ENCODE measurements at places on chromosomes 5 and 9.

DNA sequence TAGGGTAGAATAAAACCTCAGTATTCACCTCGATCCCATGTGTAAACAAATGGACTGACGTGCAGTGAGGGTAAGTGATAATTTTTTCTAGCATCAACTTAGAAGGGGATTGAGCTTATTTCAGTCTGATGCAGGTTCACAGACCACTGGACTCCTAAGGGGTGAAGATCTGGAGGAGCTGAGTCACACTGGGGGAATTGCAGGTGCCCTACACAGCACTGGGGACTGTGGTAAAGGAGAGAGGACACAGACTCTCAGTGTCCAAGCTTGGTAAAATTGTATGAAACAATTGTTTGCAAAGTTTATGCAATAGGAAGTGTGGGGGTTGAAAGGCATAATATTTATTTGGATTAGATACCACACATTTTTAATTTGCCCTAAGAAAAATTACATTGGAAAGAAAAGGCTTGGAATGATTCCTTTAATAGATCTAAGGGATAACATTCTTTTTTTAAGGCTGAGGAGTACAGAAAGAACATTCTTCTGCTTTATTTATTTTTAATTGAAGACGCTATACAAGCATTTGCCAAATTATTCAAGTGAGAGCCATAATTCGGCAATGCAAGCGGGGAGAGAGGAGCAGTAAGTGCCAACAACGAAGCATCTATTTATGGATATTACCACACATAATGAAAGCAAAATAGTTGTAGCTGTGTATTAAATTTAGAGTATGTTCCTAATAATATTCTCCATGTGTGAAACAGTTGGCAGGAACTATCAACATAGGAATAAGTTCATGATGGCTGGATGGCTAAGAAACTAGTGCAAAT is 766.9 kb upstream of the ADAMTS16 start:
- DNase-seq = no peak

GRCh38 chr5:14806456-14806855 is 65.1 kb downstream of the ANKH start:
- DNase-seq = peak; percentile 88

DNA sequence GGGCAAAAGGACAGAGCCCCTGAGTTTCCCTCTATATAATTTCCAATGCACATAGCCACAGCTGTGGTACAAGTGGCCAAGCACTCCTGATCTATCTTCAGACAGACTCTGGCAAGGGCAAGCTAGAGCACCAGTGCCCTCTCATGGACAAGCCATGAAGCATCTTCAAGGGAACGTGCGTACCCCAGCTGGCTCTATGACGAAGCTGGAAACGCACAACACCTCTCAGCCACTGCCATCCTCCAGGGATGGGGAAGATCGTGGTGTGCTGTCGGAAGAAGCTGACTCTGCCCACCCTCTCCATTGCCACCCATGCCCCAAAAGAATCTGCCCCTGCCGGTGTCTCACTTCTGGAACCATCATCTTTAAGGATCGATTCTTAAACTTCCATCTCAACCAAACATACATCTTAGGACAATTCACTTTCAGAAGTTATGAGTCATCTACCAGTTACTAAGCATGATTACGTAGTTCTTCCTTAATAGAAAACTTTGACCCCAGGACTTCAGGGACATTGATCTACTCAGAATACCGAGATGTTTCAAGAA is 482.9 kb downstream of the AGTPBP1 start:
- DNase-seq = peak; percentile 47

DNA sequence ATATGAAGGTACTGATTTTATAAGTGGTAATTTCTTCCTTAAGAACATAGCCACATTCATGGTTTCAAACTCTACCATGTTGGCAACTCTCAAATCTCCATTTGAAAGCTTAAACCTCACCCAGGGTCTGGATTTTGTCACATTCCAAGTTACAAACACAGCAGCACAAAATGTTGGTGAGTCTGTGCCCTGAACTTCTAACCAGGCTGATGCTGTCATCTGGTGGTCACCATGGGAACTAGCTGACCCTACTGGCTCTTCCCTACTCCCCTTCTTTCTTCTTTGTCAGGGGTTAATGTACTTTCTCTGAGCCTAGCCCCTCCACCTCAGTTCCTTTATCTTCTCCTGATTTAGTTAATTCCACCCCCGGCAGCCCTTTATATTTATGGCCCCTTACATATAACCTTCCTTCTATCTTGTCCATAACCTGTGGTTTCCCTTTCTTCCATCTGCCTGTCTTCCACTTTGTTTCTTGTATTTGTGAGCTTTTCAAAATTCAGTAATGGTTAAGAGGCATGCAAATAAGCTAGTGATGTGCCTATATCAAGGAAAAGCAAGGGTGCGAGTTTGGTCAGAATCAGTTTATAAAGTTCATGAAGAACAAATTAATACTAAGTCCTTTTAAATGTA is 35.9 kb downstream of the TGFBR1 start:
- DNase-seq = peak; percentile 32

GRCh38 chr5:71652803-71653543 is 65.8 kb downstream of the MCCC2 start:
- peak; percentile 56 for DNase-seq

- DNase-seq = no peak
Measured at GRCh38 chr5:133199417-133200178, 147.8 kb downstream of the HSPA4 start.

DNA sequence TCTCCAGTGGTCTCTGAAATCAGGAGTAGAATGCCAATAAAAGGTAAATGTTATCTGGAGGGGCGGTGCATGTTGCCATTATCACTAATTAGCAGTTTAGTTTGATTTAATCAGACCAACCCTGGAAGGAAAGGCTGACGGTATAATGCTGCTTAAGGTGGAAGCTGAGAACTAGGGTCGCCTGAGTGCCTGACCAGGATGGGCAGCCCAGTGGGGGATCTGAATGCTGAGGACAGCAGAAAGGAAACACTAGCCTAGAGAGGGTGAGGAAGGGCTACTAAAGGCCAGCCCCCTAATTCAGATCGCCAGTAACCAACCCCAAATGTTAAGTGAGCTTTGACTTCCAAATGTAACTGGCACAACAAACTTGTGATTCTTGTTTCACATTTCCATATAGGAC is 172.2 kb downstream of the APBA1 start:
- no peak for DNase-seq

- no peak for DNase-seq
Measured at GRCh38 chr9:87751423-87751822, 25.5 kb downstream of the CTSL start.

DNA sequence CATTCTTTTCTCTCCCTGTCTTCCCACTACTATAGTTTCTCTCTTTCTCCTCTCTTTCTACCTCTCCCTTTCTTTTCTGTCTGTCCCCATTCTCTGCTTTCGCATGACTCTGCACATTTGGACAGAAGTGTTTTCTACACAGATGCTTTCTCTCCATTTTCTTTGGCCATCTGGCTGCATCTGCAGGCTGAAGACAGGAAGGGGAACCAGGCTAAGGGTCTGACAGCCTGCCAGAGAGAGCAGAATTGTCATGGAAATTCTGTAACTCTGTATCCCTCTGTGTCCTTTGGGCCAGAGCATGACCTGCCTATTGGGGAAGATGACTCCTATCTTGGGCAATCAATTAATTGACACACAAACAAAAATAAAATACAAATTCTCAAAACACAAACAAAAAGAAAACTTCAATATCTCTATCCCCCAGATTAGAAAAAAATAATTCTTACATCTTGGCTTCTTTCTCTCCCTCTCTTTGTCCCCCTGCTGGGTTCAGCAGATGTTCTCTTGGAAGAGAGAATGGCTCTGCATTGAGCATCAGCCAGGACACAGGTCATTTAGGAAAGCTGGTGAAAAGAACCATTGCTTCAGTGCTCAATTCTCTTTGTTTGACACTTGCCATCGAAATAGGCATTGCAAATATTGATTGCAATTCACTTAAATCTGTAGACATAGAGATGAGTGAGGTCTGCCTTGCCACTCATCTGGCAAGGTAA is 415.9 kb upstream of the KLF4 start:
- DNase-seq = no peak

- no peak for DNase-seq
Measured at GRCh38 chr9:129333617-129334104, 155.6 kb upstream of the IER5L start.

DNA sequence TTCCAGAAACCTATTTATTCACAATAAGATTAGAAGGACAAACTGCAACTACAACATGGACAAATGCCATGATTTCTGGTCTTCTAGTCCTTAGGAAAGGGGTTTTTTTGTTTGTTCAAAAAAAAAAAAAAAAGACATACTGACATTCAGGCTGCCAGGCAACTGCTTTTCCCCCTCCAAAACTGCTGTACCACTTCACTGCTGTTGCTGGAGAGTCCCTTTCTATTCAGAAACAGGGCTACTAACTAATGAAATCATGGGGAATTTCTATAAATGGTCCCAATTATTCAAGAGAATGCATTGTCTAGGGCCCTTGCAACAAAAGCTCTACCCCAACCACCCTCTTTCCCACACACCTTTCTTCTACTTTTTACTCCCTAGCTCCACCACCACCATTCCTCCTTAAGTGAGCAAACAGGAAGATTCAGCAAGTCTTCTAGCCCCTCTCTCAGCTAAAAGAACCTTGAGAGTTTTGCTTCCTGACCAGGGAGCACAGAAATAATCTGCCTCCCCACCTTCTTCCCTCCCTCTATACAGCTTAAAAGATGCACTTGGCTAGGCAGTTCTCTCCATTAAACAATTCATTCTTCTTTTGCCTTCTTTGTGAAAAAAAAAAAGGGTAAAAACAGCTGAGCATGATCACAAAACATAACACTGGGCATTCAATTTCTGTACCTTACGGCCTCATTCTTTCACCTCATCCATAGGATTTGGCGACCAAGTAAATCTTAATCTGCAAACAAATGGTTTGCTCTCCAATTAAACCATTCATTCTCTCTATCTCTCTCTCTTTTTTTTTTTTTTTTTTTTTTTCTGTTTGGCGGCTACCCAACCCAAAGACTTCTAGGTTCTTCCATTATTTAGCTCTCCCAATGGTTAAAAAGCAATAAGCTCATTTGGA is 13.8 kb downstream of the ZNF608 start:
- DNase-seq = no peak

DNA sequence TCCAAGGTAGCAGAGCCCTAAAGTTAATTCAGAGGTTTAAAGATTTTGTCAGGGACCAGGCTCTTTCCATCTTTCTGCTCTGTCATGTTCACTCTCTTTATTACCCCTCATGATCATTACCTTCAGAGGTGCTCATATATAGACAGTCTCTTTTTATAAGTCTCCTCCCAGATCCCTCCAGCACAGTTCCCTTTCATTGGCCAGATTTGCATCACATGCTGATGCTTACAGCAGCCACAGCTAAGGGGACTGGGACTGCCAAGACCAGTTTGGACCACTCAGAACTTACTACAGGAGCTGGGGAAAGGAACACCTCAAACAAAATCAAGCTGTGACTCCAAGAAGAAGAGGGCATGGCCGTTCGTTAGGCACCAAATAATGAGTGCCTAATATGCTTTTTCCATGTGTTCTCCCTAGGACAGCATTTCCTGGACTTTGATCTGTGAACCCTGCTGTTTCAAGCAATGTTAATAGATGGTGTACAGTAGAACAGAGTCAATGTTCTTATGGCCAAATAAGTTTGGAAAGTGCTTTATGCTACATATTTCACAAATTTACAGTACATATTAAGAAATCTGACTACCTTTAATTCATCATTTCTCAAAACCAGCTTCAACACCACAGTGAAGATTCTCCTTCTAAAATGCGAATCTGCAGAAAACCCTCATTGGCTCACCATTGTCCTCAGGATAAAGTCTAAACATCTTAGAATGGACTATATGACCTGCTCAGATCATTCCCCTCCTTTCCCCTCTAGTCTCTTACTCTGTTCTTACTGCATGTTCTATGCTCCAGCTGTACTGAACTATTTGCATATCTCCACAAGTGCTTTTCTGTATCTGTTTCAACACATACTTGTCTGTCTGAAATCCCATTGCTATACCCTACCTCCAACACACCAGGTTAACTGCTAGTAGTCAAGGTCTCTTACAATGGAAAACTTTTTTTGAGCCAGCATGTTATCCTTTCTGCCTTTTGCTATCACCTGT is 3.4 kb downstream of the C5orf58 start:
- DNase-seq = no peak

DNA sequence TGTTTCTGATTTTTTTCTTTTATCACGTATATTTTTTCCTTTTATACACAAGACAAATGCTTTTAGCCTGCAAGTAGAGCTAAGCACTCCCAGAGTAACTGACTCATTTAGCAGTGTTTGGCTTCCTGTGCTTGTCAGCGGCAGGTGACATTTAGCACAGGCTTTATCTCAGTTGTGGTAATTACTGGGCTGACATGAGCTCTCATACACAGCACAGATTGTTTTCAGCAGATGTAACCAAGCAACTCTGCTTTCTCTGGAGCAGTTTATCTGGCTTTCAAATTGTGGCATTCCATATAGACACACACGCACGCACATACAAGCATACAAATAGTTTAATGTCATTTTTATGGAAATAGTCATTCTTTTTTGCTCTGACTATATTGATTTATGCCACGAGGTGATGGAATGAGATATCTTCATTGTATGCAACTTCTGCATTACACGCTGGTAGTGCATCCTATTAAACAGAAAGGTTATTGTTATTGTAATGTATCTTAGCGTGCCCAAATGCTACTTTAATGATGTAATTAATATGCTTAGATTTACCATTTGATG is 379.0 kb upstream of the GRAMD2B start:
- DNase-seq = no peak

- DNase-seq = no peak
Measured at GRCh38 chr9:123370526-123371227, 14.7 kb downstream of the CRB2 start.

DNA sequence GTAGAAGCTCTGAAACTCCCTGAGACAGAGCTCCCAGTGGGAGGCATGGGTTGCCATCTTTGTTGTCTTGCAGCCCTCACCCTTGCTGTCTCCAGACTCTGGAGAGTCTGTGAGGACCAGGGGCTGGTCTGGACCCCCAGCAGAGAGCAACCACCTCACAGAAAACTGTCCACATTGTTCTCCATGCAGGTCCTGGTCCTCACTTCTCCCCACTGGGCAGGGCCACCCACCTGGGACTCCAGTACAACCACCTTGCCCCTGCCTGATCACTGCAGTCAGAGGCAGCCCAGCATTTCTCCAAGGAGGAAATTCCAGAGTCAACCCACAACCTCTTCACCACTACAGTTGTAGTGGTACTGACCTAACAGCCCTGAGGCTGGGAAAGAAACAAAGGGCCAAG is 285.6 kb upstream of the RPS23 start:
- DNase-seq = no peak

DNA sequence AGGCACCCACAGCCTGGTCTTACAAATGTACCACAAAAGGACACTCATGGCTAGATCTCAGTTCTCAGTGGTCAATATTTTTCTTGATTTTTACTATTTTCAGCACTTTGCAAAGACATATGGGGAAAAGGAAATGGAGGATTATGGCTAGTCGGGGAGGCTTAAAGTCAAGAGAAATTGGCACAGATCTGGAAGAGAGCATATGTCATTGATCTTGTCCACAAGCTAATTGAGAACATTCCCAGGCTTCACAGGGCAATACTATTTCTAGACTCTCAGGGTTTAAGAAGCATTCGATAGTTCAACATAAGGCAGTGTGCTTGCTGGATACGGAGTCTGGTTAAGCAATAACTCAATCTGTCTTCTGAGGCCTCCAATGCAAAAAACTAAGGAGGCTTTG is 285.8 kb downstream of the ZNF608 start:
- no peak for DNase-seq
